ENCODE measurements at places on chromosomes 7 and 10.

- DNase-seq = no peak
Measured at GRCh38 chr7:124651136-124651535, 114.5 kb downstream of the GPR37 start.

- peak; percentile 30 for DNase-seq
Measured at GRCh38 chr10:104254493-104255310, at the start of gene GSTO1. GSTO1 (plus strand) TSS chr10:104254892; CDS start chr10:104254929, 37 bp downstream.

DNA sequence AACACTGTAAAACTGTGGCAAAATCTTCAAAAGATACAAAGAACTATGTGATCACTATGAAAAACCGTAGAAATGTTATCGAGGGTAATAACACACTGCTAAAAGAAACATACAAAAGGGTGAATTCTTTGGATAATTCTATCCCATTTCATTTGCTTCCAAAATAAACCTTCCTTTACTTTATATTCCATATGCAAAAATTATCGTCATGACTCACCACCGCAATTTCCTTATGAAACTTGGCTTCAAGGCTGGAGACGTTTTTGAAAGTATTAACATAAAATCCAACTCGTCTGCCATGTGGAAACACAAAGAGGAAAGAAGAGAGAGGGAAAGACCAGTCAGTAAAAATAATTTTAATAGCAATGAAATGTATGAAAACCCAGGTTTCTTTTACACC is 165.2 kb downstream of the AMPH start:
- no peak for DNase-seq

- DNase-seq = no peak
Measured at GRCh38 chr7:106205621-106206222, 79.1 kb downstream of the NAMPT start.

DNA sequence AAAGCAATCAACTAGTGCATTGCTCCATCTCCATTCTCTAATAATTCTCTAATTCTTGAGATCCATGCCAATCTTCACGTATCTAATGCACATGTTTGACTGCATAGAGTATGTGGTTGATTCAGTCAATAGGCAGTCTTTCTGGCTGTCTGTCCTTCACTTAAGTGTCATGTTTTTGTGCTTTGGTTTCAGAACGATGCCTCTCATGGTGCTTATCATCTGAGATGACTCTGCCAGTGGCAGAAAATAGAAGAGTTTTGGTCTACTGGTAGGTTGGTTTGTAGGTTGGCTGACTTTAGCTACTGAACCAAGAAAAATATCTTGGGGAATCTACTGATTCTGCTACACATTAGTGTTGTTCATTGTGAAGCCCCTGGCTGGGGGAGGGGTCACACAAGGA is 364.2 kb downstream of the SFMBT2 start:
- DNase-seq = no peak

GRCh38 chr7:26626687-26627086 is 237.7 kb downstream of the SKAP2 start:
- no peak for DNase-seq

All from activated CD8-positive, alpha-beta memory T cell treated with anti-CD3 and anti-CD28 coated beads for 1 hour (primary cell).